ENCODE measurements at places on chromosomes 5 and 9.

DNA sequence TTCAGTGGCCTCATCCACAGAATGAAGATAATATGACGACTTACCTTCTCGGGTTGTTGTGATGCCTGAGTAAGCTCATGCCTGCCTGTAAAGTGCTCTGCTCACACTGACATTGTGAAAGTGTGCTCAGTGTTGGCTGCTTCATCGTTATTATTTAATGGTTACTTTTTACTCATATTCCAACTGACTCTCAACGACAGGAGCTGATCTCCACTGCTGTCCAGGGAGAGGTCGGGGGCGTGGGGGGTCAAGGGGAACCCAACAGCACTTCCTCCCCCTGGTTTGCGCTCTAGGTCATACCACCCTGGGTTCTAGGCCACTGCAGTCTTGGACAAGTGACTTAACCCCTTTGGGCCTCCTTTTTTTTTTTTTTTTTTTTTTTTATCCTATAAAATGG is 52.9 kb upstream of the ANGPTL2 start:
- no peak for DNase-seq

DNA sequence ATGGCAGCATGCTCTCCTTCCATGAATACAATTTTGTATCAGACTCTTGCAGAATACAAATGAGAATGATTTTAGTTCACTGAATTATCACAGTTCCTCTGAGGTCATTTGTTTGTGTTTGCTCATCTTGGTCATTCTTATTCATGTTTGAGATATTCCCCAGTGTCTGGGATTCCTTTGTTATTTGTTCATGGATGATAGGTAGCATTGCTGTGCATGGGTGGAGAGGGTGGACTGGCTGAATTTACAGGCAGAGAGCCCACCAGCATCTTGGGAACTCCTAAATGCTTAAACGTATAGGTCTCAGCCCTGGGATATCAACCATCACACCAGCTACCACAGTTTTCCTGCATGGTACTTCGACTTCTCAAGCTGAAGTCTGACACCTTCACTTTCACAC is 459.8 kb downstream of the CCDC171 start:
- peak; percentile 33 for DNase-seq

GRCh38 chr5:1901983-1902382 is 19.3 kb upstream of the IRX4 start:
- no peak for DNase-seq

DNA sequence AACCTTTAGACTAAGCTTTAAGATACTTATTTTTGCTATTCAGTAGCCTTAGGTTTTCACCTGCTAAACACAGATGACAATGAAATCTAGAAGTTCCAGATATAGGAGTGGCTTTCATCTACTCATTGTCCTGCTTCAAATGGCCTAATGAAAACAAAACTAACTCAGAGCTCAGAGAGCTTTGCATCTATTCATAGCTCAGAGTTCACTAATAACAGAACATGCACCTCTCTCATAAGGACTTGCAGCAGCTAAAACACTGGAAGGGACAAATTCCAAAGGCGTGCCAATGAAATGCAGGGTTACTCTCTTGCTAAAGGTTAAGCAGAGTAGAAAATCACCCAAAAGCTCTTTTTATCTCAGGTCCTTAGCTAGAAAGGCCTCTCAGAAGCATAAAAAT is 29.0 kb downstream of the SLC31A2 start:
- DNase-seq = no peak
